ENCODE measurements at places on chromosomes 5 and 9. TPM values are rescaled to one million over a fixed set of nuclear protein-coding genes. Genes with fewer than 3 reads are reported as not detected.

CARD19 gene
- total RNA-seq = 114 TPM

ANKRD20A1 gene
- not detected for total RNA-seq

CMYA5 gene
- total RNA-seq = 0.26 TPM

DBH gene
- not detected for total RNA-seq

FGF18 gene
- total RNA-seq = not detected

SLC23A1 gene
- not detected for total RNA-seq

SLC1A1 gene
- total RNA-seq = 0.96 TPM

ABLIM3 gene
- total RNA-seq = 91.3 TPM

FOXD4L6 gene
- 1.4 TPM for total RNA-seq

NUTM2G gene
- total RNA-seq = not detected

ARSI gene
- total RNA-seq = 14.1 TPM

TARS1 gene
- total RNA-seq = 96.9 TPM

C5orf58 gene
- total RNA-seq = not detected

CYSRT1 gene
- total RNA-seq = under 0.01 TPM

VCP gene
- 313 TPM for total RNA-seq

TIMD4 gene
- total RNA-seq = not detected

AIF1L gene
- 0.08 TPM for total RNA-seq

STKLD1 gene
- 0.13 TPM for total RNA-seq

HNRNPAB gene
- total RNA-seq = 65.7 TPM

HSD17B3 gene
- not detected for total RNA-seq

WNK2 gene
- total RNA-seq = not detected

ITK gene
- not detected for total RNA-seq

IFNA7 gene
- not detected for total RNA-seq

GMCL2 gene
- total RNA-seq = not detected

OR1J2 gene
- not detected for total RNA-seq

CEL gene
- total RNA-seq = 0.52 TPM
